ENCODE measurements at places on chromosomes 2 and 18.

GRCh38 chr18:30486856-30487255, 555.7 kb downstream of the DSC3 start:
- no peak for DNase-seq

DNA sequence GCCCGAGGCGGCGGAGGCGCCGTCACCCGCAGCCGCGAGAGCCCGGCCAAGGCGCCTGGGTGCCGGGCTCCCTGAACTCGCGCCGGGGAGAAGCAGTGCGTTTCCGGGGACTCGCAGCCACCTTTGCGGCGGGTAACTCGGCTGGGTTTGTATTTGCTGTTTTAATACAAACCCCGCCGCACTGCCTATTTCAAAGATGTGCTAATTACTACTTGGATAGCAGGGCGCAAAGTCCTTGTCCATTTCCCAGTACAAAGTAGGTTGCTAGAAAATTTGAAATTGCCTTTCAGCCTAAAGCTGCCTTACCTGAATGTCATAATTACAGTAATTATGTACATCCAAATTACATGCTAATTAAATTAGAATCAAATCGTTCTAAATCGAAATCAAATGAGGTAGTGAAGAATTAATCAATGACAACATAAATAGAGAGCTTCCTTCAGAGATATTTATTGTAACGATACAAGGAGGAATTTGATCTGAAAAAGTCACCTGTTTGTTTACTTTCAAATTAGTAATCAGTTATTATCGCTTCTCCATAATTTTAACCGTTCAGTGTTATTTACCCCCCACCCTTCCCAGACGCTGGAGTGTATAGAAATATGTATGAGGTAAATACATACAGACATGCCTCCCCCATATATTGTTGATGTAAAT, 8.1 kb downstream of the SP9 start:
- no peak for DNase-seq

GRCh38 chr2:20454036-20454981, 7.4 kb downstream of the RHOB start:
- no peak for DNase-seq

- no peak for DNase-seq
Observed at GRCh38 chr2:210611466-210611865, 55.1 kb downstream of the CPS1 start.

DNA sequence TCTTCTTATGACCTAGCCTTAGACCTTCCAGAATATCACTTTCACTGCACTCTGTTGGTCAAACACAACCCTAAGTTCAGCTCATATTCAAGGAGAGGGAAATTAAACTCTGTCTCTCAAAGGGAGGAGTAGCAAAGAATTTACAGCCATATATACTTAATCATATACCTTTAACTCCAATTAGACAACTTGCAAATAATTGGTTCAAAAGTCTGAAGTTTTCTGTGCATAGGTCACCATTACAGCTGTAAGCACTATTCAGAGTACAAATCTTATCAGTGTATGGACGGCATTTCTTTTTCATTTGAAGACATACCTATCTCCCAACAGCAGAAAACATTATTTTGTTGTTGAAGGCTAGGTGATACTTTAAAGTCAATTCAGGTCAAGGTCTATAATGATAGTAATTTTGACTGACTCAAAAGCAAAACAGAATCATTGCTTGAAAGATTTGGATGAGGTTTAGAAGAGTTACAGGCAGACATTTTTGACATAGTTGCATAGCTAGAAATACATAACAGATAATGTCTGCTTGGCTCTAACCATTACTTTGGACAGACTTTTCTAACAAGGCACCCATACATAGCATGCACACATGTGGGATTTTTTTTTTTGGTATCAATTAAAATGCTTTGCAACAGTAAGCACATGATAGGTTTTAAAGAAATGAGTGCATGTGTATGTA, 131.5 kb downstream of the CPS1 start:
- DNase-seq, result no peak

DNA sequence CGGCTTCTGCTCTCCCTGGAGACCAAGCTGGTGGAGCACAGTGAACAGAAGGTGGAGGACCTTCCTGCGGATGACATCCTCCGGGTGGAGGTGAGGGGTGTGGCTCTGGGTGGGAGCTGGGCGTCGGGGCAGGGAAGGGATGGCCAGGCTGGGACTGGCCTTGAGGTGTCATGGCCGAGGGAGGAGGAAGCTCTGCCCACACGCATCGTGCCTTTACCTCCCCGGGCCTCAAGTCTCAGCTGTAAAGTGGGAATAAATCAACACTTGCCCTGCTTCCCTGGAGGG, 98.2 kb downstream of the DYSF start:
- no peak for DNase-seq

- no peak for DNase-seq
Observed at GRCh38 chr2:130966775-130967490, 126.3 kb downstream of the FAM168B start.

GRCh38 chr18:63511285-63511684, 30.9 kb upstream of the SERPINB12 start:
- DNase-seq, result peak; percentile 52

- no peak for DNase-seq
Observed at GRCh38 chr2:51505533-51505932, 473.6 kb upstream of the NRXN1 start.

DNA sequence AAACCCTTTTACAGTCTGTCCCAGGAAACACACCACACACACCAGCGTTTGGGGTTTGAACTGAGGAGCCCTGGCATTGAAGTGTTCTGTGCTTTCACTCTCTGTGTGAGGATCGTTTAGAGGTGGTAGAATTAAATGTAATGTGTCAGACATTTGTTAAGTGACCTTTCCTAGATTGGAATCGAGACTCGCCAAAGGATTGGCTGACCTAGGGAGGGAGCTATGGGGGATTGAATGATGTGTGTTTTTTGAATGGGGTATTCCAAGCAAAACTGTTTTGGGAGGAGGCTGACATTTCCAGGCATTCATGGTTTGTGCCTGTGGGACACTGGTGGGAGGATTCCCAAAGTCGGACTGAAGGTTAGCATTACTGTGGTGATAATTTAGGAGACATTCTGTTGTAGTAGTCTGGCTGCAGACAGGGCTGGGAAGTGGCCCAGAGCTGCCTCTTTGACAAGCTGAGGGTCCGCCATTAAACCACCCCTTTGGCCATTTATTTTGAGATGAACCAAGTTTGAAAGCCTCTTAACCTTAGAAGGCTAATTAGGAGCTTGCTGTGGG, 1.7 kb downstream of the MYO1B start:
- DNase-seq, result no peak

- DNase-seq, result peak; percentile 18
Observed at GRCh38 chr2:55451699-55452098, 32.0 kb upstream of the CCDC88A start.

DNA sequence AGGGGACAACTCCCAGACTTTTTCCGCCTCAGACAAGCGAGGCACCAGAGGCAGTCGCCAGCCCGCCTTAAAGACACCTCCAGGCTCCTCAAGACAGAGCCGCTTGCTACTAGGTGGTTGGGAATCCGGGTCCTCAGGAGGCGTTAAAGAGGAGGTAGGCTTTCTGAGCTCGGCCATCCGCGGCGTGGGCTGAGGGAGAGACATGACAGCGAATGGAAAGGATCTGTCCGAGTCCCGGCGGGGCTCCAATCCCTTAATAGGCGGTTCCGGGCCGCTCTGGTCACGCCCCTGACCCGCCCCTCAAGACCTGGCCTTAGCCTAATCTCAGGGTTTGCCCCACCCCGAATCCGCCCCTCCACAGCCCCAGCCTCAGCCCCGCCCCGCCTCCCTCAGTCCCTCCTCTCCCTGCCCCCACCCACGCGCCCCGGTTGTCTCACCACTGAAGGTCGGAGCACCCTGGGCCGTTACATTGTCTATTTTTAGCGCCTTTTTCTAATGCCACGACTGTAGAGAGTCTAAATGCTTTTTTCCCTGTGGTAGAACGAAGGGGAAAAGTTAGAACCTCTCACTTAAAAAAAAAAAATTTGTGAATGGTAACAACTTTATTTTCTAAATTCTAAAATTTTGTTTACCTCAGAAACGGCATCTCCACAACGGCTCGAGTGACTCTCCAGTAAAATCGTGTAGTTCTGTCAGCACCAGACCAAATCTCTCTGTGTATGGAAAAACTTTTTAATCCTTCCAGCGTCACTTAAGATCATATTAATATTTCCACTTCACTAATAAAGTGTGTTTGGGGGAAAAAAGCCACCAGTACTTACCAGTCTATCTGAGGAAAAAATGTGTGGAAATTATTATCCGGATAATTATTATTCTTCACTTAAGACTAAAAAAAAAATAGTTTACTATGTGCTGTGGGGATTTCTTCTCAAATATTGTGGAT, at the start of gene RAD51AP2:
Gene RAD51AP2 (minus strand): TSS at position 229 of the 943 bp plus-strand sequence. CDS start 25 bp downstream, at position 204.
- no peak for DNase-seq

DNA sequence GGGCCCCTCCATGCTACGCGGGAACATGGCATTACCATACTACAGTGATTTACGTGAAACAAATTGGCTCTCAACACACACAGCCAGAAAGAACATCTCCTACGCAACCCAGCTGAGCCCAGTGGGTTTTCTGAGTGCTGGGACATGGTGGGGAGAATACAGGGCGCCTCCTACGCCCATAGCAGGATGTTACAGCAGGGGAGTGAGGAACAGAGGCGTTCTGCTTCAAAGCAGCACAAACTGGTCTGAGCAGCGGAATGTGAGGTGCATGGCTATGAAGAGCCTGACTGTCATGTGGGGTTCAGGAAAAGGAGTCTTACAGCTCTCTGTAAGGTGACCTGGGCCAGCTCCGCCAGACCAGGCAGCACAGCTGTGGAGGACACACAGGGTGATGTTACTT, 108.6 kb upstream of the REV1 start:
- no peak for DNase-seq

GRCh38 chr18:65409261-65409660, 341.6 kb upstream of the CDH7 start:
- DNase-seq, result no peak

Data from LNCaP clone FGC (cell line).